ENCODE measurements at places on chromosomes 7 and 10.

GRCh38 chr7:107857541-107857912 lies 33.5 kb upstream of the DLD start:
- DNase-seq = no peak

DNA sequence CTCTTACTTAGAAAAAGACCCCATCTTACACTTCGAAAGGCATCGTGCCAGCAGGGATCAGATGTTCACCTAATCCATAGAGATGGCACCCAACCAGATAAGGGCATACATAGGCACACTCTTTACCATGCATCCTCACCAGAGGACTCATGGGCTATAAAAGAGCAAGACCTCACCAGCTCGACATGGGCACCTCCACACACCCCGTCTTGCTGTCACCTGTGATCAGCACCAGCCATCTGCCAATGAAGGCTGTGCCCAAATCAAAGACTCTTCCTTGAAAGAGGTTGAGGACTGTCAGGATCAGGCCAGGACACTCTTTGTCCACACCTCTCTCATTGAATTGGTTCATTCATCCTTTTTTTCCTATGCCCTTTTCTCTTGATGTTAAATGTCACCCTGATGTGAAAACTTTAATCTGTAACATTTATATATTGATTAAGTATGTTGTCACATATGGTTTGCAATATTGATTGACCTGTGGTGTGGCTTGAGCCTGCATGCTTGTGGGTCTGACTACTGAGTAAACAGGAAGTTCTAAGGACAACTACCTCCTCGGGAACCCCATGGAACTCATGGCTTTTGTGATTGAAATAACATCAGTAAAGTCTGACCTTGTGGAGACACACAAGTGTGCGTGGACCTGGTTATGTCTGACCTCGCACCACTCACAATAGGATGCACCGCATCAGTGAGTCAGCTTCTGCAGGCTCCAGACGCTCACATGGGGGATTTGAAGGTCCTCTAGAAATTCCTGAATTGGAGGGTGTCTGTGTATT lies 75.5 kb downstream of the HTR5A start:
- DNase-seq = no peak

DNA sequence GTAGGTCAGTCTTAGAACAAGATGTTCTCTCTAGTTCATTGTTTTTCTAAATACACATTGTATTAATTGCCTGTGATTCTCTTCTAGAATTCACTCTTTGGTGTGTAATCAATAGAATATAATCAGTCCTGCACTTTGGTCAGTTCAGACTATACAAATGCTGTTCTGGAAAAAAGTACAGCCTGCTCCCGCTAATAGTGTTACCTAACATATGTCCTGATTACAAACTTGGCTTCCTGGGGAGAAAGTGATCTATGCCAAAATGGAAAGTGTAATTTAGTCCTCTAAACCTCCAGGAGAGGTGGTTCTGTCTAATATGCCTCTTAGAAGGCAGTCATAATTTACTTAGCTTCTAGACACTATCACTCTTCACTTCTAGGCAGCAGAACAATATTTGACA lies 215.5 kb downstream of the SEMA3D start:
- DNase-seq = no peak

DNA sequence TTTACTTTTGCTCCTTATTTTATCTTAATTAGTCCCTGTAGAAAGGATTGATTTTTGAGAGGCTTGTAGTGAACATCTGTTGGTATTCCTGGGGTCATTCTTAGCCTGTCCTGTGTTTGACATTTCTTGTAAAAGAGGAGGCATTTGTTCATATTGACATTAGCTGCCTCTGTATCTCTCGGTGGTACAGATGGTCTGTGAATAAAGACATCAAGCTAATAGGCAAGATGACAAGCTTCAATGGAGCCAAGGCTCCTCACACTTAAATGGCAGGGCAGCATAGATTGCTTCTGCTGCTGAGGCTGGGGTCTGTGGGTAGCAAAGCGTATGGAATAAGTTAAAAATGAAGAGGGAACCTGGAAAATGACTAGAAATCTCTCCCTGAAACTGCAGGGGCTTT lies 687.6 kb downstream of the LRMDA start:
- DNase-seq = no peak

- DNase-seq = no peak
Measured at GRCh38 chr10:95467162-95467599, 94.0 kb downstream of the SORBS1 start.

DNA sequence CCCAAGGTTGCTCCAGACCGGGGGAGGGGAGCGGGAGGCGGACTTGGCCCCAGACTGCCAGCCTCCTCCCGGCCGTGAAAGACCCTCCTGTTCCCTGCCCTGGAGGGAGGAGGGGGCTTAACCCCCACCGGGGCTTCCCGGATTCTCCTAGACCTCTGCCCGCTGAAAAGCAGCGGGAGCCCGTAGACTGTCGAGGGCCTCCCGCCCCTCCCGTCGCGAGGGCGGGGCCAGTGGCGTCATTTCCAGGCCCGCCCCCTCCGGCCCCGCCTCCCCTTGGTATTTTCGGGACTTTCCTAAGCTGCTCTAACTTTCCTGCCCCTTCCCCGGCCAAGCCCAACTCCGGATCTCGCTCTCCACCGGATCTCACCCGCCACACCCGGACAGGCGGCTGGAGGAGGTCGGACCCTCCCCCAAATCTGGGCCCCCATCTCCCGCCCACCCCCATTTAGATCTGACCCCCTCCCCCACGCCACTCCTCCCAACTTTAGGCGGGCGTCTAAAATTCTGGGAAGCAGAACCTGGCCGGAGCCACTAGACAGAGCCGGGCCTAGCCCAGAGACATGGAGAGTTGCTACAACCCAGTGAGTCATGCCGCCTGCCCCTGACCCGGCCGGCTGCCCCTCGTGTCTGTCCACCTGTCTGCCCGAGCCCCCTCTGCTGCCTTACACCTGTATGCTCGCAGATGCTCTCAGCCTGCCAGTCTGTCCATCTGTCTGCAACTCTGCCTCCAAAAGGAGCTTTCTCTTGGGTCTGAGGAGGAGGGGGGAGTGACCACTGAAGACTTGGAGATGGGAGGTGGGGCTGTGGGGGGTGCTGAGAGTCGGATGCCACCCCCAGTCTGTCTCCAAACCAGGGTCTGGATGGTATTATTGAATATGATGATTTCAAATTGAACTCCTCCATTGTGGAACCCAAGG lies at the start of gene NFKB2:
NFKB2 (plus strand) TSS at position 306 of the 917 bp plus-strand sequence; CDS start at position 561, 255 bp downstream.
- DNase-seq = peak; percentile 87

GRCh38 chr7:1674161-1675035 lies 4.3 kb downstream of the ELFN1 start:
- DNase-seq = no peak

- no peak for DNase-seq
Measured at GRCh38 chr7:141370650-141371049, 180.6 kb upstream of the AGK start.

DNA sequence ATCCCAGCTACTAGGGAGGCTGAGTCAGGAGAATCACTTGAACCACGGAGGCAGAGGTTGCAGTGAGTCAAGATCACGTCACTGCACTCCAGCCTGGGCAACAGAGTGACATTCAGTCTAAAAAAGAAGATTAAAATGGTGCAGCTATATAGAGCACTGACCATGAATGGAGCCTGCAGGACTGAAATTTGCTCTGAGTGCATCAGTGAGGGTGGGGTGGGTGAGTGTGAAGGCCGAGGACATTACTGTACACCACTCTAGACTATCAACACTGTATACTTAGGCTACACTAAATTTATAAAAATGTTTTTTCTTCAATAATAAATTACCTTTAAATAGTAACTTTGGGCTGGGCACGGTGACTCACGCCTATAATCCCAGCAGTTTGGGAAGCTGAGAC lies 294.7 kb downstream of the PTPRN2 start:
- DNase-seq = no peak

DNA sequence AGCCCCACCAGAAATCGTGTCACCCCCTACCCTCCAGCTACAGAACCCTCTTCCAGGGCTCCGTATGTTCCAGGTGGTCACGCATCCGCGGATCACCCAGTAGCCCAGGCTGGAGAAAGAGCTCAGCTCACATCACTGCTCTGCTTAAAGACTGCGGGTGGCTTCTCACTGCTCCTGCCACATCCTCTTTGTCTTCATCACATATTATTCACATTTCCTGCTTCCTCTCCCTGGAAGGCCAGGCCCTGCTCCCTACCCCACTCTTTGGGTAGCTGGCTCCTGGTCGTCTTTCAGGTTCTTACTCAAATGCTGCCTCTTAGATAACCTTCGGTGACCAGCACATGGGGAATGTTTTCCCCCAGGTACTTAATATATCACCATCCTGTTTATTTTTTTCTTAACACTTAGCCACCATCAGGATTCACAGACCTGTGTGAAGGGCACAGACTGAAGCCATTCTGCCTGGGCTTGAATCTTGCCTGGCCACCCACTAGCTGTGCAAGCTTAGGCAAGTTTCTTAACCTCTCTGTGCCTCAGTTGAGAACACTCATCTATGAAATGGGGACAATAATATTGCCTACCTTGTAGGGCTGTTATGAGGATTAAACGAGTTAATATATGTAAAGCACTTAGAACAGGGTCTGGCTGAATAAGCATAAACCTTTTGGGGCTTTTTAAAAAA lies 307.8 kb downstream of the PRPF18 start:
- no peak for DNase-seq

DNA sequence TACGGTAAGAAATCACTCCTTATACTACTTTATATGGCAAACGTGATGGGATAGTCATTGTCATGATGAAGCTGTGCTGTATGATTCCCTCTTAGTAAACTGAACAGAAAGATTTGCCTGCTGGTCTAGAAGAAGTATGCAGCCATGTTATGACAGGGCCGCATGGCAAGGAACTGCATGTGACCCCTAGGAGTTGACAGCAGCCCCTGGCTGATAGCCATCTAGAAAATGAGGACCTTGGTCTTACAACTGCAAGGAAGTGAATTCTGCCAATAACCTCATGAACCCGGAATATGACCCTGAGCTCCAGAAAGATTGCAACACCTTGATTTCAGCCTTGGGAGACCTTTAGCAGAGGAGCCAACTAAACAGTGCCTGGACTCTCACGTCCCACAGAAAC lies 193.3 kb downstream of the SEMA3E start:
- DNase-seq = no peak

- no peak for DNase-seq
Measured at GRCh38 chr10:52662256-52662655, 110.3 kb downstream of the MBL2 start.

- DNase-seq = no peak
Measured at GRCh38 chr10:112229901-112230300, 46.3 kb upstream of the GPAM start.

DNA sequence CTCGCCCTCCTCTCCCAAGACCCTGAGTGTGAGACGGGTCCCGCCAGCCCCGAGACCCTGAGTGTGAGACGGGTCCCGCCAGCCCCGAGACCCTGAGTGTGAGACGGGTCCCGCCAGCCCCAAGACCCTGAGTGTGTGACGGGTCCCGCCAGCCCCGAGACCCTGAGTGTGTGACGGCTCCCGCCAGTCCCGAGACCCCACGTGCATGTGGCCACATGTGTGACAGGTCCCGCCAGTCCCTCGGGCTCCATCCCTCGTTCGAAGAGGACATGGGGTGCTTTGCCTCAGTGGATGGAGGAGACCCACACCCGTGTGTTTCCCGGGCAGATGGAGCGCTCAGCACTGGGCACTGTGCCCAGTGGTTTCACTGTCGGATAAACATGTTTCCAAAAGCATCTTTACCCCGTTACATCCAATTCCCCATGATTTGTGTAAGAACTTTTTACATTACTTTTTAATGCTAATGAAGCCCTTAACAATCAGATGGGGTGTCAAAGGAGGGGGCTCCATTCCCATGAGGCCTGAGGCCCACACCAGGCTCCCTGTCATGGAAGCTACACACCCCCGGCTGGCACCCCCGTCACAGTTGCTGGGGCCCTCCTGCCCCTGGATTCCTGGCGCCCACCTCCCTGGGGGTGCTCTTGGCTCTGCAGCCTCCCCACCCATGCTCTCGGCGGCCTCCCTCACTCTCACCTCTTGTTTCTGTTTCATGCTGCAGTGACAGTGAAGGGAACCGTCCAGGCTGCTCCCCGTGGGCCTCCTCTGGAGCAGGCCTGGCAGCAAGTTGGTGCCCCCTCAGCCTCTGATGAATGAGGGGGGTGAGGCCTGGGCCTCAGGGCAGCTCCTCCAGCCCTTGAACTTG lies 48.5 kb upstream of the CFAP46 start:
- no peak for DNase-seq

DNA sequence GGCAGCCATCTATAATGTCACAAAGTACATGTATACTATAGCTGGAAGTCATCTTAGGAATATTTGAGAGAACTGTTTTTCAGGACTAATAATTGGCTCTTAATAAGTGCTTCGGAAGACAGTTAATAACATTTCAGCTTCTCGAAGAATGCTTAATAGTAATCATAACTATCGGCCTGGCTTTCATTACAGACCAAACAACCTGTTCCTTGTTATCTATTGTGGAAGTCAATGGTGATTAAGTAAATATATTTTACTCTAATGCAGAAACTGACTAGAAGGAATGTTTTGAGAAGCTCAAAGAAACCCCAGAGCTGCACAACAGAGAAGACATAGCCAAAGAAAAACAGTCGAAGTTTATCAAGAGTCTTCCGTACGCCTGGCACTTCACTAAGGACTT lies 106.8 kb upstream of the FAM133B start:
- no peak for DNase-seq

GRCh38 chr10:103748020-103748419 lies 107.4 kb downstream of the SH3PXD2A start:
- DNase-seq = no peak

GRCh38 chr7:84190016-84190705 lies 4.4 kb downstream of the SEMA3A start:
- DNase-seq = no peak

DNA sequence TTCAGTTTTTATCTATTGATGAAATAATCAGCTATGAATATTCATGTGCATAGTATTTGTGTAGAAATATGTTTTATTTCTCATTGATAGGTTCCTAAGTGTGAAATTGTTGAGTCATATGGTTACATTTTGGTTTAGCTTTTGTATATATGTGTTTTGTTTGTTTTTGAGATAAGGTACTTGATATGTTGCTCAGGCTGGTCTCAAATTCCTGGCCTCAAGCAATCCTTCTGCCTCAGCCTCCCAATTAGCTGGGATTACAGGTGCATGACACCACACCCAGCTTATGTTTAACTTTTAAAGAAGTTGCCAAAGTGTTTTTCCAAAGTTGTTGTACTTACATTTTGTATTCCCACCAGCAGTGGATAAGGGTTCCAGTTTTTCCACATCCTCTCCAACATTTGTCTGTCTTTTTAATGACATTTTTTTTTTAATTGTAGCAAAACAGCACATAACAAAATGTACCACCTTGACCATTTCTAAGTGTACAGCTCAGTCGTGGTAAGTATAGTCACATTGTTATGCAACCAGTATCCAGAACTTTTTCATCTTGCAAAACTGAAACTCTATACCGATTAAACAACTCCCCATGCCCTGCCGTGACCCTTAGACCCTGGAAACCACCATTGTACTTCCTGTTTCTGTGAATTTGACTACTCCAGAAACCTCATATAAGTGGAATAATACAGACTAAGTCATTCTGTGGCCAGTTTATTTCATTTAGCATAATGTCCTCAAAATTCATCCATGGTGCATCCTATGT lies 12.6 kb upstream of the UBE2D1 start:
- DNase-seq = no peak

- no peak for DNase-seq
Measured at GRCh38 chr10:3763035-3763456, 22.0 kb downstream of the KLF6 start.

- no peak for DNase-seq
Measured at GRCh38 chr10:13528123-13528874, 515 bp downstream of the BEND7 start.

- DNase-seq = no peak
Measured at GRCh38 chr7:79664884-79665676, 211.6 kb upstream of the MAGI2 start.

GRCh38 chr7:146022776-146023175 lies 93.8 kb upstream of the CNTNAP2 start:
- DNase-seq = no peak
